Mucosa of descending colon (tissue), 3 donors: ENCODE measurements at places on chromosomes 4 and X. TPM values are rescaled to one million over a fixed set of nuclear protein-coding genes. Genes with fewer than 3 reads are reported as not detected.

Gene MAGEA1
- not detected for total RNA-seq

Gene SH2D1A
- total RNA-seq, result 0.55 TPM

Gene PPP4R3C
- total RNA-seq, result not detected

Gene CPLX1
- total RNA-seq, result 2.7 TPM

Gene CCDC158
- not detected for total RNA-seq

Gene AFF1
- 84.0 TPM for total RNA-seq

Gene SFRP2
- total RNA-seq, result 32.5 TPM

Gene SRPX
- total RNA-seq, result 32.6 TPM

Gene TGIF2LX
- not detected for total RNA-seq

Gene LINC00632
- 27.2 TPM for total RNA-seq

Gene CT45A1
- total RNA-seq, result not detected

Gene SSX7
- total RNA-seq, result not detected

Gene GATA1
- 0.32 TPM for total RNA-seq

Gene NHSL2
- total RNA-seq, result 4.8 TPM

Gene GAGE1
- not detected for total RNA-seq

Gene CT45A3
- not detected for total RNA-seq

Gene ERCC6L
- total RNA-seq, result 2.6 TPM

Gene HTRA3
- total RNA-seq, result 2.5 TPM

Gene COQ2
- total RNA-seq, result 12.5 TPM

Gene MTNR1A
- total RNA-seq, result 1.4 TPM

Gene CITED1
- total RNA-seq, result 0.67 TPM

Gene AVPR2
- total RNA-seq, result 0.54 TPM

Gene ZFYVE28
- total RNA-seq, result 32.4 TPM

Gene PIGA
- 14.1 TPM for total RNA-seq

Gene CLNK
- not detected for total RNA-seq

Gene TMEM129
- total RNA-seq, result 57.0 TPM

Gene ASMT
- total RNA-seq, result 0.35 TPM

Gene FABP2
- total RNA-seq, result 12.1 TPM

Gene CENPVL2
- total RNA-seq, result not detected

Gene TEC
- 4.0 TPM for total RNA-seq

Gene GAB3
- total RNA-seq, result 1.3 TPM
